ENCODE measurements at places on chromosomes 4 and X. TPM values are rescaled to one million over a fixed set of nuclear protein-coding genes. Genes with fewer than 3 reads are reported as not detected.
A peak's percentile ranks its signal among the peaks of the same experiment; 100 is the strongest.

The SLC7A11 gene
- 0.46 TPM for total RNA-seq

The GYPE gene
- total RNA-seq = 0.24 TPM

The DMD gene
- 116 TPM for total RNA-seq

GRCh38 chr4:114874321-114874720 lies 239.1 kb downstream of the NDST4 start:
- DNase-seq = no peak

GRCh38 chrX:12871257-12871656 lies 4.4 kb downstream of the TLR7 start:
- no peak for DNase-seq

- no peak for DNase-seq
Measured at GRCh38 chr4:102295153-102295862, 50.0 kb downstream of the SLC39A8 start.

DNA sequence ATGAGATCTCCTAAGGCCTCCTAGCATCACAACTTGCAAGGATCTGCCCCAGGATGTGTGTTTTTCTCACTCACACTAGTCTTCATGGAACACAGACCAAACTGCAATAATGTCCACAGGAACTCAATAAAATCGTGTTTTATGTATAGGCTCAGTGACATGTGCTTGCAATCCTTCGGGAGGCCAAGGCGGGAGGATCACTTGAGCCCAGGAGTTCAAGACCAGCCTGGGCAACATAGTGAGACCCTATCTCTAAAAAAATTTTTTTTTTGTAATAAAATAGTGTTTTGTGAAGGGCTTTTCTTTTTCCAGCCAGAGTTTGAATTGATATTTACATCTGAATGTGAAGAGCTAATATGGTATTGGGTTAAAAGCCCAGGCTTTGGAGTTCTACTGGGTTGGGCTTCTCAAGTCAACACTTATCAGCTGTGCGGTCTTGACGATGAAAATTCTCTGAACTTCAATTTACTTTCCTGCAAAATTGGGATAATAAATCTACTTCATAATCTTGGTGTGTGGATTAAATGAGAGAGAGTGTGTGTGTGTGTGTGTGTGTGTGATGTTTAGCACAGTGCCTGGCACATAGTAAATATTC lies 38.7 kb upstream of the SETD7 start:
- no peak for DNase-seq

DNA sequence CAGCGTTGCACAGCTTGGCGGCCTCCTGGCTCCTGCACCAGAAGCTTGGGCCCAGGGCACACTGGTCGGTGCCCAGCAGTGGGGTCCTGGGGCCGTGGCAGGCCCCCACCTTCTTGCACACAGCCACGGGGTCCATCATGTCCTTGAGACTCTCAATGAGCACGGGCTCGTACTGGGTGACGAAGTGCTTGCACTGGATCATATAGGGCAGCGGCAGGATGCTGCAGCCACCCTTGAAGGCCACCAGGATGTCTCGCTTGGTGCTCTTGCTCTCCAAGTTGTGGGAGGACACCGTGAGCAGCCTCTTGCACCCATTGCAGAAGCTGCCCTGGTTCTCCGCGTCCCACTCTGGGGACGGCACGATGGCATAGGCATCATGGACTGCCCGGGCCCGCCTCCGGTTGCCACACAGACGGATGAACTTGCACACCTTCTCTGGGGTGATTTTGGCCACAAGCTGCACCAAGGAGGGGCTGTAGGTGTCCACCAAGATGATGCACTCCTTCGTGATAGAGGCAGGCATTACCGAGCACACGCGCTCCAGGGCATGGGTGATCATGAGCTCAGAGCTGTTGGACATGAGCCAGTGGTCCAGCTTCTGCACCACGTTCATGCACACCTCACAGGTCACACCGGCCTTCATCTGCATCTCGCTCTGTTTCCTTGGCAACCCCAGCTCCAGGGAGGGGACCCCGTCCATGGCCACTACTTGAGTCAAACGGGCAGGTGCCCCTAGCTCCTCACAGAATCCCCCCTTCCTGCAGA lies 1.2 kb downstream of the PSAPL1 start:
- peak; percentile 41 for DNase-seq

The OTUD6A gene
- total RNA-seq = not detected

The PLXNB3 gene
- total RNA-seq = 2.3 TPM

- DNase-seq = no peak
Measured at GRCh38 chr4:7892212-7893019, 47.2 kb downstream of the AFAP1 start.

The ZFP92 gene
- 0.65 TPM for total RNA-seq

DNA sequence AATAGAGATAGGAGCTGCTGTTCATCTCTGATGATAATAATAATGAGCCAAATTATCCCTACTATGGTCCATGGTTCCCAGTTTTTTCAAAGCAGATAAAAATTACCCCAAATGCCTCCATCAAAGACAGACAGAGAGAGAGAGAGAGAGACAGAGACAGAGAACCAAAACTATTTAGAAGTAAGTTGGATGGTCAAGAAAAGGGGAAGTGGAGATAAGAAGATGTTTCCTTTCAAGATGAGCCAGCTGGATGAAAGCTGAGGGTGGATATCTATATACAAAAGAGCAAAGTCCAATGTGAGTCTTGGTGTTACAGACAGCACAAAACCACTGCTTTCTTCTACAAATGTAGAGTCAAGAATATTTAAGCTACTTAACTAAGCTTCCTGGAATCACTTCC lies 173.9 kb downstream of the GRIA3 start:
- no peak for DNase-seq

GRCh38 chr4:36574816-36575215 lies 293.4 kb downstream of the DTHD1 start:
- no peak for DNase-seq

The LEF1 gene
- 0.32 TPM for total RNA-seq

GRCh38 chrX:130098210-130098552 lies 12.1 kb downstream of the ELF4 start:
- DNase-seq = no peak

DNA sequence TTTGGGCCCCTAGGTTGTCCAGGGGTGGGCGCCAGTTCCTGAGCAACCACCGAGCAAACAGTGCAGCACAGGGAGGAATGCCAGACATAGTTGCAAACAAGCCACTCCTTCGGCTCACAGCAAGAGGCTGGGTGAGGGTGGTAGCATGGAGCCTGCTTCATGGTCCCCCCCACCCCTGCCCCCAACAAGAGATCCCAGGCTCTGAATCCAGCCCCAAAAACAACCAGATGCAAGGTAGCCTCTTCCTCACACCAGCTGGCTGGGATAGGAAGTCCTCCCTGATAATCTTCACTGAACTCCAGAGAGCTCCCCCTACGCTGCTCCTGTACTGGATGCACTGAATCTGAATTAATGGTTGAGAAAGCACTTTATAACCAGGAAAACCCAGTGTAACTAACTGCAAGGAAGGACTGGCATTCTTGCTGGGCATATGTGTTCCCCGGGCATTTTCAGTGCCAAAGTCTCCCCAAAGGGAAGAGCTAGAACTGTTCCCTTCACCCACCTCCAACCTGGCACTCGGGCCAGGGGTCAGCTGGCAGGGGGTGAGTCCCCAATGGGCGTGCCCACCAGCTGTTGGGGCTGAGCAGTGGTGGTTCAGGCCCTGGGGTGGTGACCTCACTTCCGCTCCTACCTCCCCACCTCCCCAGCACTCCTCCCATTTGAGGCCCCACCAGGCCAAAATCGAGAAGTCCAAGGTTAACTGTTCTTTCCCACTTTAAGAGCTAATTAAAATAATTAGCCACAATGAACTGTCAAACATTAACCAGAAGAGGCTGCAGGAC lies 1.5 kb downstream of the ELF4 start:
- peak; percentile 74 for DNase-seq

The ARHGAP4 gene
- total RNA-seq = 9.7 TPM

GRCh38 chr4:182764642-182765041 lies 152.5 kb downstream of the DCTD start:
- DNase-seq = no peak

GRCh38 chr4:85734424-85734831 lies 259.5 kb downstream of the ARHGAP24 start:
- no peak for DNase-seq

The GATA1 gene
- 0.16 TPM for total RNA-seq

GRCh38 chrX:11257290-11257689 lies 35.9 kb upstream of the AMELX start:
- no peak for DNase-seq

DNA sequence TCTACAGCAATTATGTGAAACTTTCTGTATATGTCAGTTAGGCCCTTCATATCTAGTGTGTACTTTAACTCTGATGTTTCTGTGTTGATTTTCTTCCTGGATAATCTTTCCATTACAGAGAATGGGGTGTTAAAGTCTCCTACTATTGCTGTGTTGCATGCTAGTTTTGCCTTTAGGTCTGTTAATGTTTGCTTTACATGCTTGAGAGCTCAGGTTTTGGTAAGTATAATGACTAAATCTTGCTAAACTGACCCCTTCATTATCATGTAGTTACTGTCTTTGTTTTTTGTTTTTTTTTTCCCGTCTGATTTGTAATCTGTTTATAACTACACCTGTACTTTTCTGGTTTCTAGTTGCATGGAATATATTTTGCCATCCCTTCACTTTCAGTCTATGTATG lies 63.6 kb upstream of the UGT2B15 start:
- DNase-seq = no peak

DNA sequence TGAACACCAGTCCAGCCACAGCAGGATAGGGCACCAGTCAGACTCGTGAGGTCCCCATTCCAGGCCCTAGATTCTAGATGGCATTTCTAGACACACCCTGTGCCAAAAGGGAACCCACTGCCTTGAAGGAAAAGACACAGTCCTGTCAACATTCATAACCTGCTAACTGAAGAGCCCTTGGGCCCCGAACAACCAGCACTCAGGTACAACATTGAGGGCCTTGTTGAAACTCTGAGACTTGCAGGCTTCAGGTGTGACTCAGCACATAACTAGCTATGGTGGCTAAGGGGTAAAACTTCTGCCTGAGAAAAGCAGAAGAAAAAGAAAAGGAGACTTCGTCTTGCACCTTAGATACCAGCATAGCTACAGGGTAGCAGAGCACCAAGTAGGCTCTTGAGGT lies 252.9 kb upstream of the GRID2 start:
- no peak for DNase-seq

DNA sequence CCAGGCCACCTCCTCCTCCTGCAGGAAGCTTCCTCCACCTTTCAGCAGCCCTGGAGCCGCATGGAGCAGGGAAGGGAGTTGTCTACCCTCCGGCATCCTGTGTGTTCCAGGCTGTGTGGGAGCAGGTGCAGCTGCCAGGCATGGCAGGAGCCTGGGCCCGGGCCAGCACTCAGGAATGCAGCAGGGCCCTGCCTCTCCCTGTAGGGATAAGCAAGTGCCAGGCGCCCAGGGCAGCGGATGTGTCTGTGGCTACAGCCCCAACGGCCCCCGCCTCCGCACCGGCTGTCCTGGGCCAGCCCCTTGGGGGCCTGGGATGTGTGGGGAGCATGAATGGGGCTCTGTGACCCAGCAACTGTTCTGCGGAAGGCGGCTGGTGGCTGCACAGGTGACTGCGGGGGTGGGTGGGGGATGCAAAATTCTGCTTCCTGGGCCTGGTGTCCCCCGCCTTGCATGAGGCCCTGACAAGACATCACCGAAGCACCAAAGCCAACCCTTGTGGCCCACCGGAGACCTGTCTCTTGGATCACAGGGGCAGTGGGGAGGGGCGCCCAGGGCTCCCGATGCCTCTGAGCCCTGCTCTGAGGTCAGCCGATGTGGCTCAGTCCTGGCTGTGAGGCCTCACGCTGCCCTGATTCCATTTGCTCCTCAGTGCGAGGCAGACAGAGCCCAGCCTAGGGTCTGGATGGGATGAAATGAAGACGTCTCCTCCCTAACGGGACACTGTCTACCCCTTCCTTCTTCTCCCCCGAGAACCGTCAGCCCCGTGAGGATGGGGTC lies 1.4 kb upstream of the DOK7 start:
- peak; percentile 88 for DNase-seq

The PPP1R2C gene
- not detected for total RNA-seq

DNA sequence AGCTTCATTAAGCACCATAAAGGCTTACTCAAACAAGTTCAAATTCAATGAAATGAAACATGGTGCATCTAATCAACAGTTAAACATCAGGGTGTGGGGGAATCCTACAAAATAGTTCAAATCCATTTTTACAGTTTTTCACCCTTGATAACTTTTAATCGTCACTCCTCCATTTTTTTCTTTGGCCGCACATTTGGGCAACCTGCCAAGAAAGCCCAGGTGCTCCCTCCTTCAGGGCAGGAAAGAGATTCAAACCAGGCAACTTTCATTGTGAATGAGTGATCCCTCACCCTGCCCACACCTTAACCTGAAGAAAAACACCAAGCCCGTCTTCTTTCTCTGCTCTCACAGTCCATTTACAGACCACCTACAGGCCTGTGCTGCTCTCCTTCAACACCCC lies 24.9 kb downstream of the TRIM61 start:
- no peak for DNase-seq

The FRG2 gene
- not detected for total RNA-seq

The SPANXB1 gene
- not detected for total RNA-seq

GRCh38 chrX:95889279-95889678 lies 795.4 kb upstream of the DIAPH2 start:
- DNase-seq = no peak

DNA sequence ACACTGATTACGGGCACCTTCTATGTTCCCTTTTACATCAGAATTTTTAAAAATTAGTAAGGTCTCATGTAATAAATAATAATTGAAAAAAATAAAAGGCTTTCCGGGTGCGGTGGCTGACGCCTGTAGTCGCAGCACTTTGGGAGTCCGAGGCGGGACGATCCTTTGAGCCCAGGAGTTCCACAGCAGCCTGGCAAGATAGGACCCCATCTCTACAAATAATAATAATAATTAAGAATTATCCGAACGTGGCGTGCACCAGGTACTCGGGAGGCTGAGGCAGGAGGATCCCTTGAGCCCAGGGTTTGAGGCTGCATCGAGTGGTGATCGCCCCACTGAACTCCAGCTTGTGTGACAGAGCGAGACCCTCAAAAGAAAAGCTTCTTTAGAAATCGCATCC lies 771 bp upstream of the LAMTOR3 start:
- DNase-seq = peak; percentile 54

- DNase-seq = no peak
Measured at GRCh38 chr4:61549336-61549735, 349.2 kb downstream of the ADGRL3 start.

DNA sequence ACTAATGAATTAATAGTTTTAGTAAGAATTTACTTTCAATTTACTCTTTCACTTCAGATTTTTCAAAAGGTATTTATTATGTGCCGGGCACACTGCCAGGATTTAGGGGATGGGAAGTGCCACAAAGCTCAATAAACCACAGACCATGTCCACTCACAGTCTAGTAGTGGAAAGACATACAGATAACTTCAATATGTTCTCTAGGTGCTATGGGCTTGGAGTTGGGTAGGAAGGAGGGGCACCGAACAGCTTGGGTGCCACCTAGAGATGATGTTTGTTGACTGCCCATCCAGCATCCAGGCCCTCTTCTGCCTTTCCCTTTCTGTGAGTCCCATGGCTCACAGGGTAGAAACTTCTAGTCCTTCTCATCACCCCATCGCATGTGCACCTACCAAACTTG lies 17.8 kb downstream of the MFAP3L start:
- DNase-seq = no peak

The JCHAIN gene
- total RNA-seq = 6.5 TPM

DNA sequence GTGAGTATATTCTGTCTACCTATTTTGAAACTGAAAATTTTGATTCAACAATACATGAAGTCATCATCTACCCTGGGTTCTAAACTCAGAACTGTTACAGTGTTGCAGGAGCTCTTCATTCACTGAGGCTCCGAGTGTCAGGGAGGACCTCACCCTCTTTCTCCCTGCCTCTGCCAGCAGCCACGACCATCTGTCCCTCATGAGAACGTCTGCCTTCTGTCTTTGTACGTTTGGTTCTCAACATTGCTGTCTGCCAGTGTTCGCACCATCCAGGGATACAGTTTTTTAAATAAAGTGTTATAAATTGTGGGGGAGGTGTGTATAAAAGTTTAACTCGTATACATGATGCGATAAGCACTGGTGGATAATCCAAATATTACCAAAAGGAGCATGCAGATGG lies 55.5 kb downstream of the TRAPPC11 start:
- DNase-seq = no peak
